ENCODE measurements at places on chromosomes 4 and X.

- no peak for DNase-seq
These were observed 456.6 kb downstream of the IL15 start for GRCh38 chr4:142092941-142093340.

DNA sequence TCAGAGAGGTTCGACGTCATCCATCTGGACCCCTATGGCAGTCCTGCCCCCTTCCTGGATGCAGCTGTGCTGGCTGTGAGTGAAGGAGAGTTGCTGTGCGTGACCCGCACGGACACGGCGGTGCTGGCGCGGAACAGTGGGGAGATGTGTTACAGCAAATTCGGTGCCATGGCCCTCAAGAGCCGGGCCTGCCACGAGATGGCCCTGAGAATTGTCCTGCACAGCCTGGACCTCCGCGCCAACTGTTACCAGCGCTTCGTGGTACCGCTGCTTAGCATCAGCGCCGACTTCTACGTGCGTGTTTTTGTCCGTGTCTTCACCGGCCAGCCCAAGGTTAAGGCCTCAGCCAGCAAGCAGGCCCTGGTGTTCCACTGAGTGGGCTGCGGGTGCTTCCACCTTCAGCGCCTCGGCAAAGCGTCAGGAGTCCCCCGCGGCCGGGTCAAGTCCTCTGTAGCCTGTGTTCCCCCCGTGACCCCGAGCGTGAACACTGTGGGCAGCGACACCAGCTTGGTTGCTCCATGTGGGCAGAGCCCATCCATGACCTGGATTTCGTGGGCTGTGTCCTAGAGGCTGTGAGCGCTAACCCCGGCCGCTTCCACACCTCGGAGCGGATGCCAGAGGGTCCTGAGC lies 186.7 kb upstream of the SLITRK2 start:
- no peak for DNase-seq

- no peak for DNase-seq
These were observed 163.5 kb upstream of the EMCN start for GRCh38 chr4:100681289-100681688.

DNA sequence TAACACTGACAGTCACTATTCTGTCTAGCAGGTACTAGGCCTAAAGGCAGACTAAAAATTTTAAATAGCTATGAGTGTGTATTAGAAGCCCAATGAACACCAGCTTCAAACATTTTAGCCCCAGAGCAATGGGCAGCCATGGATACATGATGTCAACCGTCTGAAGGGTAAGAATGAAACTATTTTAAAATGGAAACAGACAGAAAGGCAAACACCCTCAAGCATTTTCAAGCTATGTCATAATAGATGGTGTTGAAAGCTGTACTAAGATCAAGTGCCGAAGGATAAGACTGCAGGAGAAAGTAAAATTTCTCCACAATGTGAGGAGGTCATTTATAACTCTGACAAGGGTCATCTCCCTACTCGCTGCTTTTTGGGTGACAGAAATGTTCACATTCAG lies 225.0 kb downstream of the COL25A1 start:
- no peak for DNase-seq

GRCh38 chr4:182874304-182874751 lies 42.9 kb downstream of the DCTD start:
- DNase-seq: no peak

Data from stimulated activated CD4-positive, alpha-beta T cell treated with anti-CD3 and anti-CD28 coated beads, Interleukin-12 subunit alpha, Interleukin-12 subunit beta, amount 100 ng/mL, for 48 hours (primary cell).